HS-27A (cell line): ENCODE measurements at places on chromosomes 3 and 15.

GRCh38 chr15:77507911-77508310 lies 87.2 kb downstream of the HMG20A start:
- DNase-seq = no peak

DNA sequence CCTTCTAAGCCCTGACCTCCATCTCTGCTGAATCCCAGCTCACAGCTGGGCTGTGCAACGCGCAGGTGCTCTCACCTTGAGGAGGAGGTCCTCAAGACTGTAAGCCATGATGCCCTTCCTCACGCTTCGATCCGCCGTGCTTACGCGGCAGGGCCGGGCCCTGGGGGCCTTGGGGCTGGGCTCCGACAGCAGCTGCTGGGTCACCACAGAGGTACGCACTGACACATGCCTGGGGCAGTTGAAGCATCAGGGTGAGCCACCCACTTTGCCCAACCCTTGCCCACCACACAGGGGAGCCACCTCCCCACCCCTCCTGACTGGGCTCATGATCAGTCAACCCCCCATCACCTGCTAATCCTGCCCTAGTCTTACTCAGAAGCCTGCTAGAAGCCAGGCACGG lies 3.1 kb downstream of the CIDEC start:
- no peak for DNase-seq

DNA sequence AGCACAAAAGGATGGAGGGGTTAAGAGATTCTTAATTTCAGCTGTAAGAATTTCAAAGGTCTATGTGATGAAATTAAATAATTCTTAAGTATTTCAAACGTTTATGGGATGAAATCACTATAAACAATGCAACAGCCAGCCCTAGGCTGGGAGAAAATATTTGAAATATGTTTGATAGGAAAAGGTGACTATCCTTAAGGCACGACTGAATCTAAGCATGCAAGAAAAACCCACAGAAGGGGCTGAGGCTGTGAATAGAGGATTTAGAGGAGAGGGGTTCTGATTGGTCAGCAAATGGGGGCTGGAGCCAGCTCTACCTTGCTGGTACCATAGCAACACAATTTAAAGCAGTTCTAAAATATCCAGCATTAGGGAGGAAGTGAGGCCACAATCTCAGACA lies 220.8 kb upstream of the ATP10A start:
- no peak for DNase-seq

DNA sequence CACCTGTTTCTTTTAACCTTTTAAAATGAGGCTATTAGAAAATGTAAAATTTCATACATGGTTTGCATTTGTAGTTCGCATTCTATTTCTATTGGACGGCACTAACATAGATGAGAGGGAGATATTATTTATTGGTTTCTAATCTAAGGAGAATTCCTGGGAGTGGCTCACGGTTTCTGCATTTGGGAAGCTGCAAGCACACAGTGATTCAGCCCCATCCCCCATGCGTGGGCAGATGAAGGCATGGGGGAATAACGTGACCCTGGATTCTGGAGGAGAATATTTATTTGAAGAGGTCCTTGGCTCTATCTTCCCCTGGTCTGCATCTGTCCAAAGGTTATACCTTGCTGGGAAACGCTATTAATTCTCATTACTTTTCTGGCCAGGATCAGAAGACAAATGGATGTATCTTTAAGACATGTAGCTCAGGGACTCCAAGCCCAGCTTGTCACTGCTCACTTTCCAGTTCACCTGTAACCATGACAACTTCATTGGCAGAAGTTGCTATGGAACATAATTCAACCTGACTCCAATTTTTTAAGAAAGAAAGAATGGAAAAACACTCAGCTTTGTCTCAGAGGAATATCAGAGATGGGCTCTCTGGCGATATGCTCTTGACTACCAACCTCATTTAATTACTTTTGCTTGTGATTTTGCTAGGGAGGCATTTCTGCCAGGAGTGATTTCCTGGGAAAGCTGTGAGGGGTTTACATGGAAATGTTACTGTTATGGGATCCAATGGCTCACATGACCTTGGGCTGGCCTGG lies 27.2 kb upstream of the POMGNT2 start:
- DNase-seq = no peak

GRCh38 chr3:172649987-172650386 lies 60.9 kb downstream of the NCEH1 start:
- DNase-seq = no peak

DNA sequence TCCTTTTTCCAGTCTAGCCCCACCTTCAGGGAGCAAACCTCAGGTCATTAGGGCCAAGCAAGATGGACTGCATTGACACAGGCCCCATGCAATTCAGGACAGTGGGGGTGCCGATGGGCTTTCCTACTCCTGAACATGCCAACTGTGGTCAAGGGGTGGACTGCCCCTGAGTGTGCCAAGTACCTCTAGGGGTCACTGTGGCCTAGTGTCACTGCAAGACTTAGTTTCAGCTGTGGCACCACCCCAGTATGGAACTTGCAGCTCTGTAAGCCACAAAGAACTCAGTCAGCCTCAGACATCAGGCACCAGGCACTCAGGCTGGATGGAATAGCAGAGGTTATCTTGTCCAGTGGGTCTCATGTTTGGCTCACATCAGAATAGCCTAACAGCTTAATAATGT lies 32.3 kb downstream of the EXOG start:
- no peak for DNase-seq

GRCh38 chr3:186807231-186807630 lies 949 bp upstream of the RFC4 start:
- no peak for DNase-seq

DNA sequence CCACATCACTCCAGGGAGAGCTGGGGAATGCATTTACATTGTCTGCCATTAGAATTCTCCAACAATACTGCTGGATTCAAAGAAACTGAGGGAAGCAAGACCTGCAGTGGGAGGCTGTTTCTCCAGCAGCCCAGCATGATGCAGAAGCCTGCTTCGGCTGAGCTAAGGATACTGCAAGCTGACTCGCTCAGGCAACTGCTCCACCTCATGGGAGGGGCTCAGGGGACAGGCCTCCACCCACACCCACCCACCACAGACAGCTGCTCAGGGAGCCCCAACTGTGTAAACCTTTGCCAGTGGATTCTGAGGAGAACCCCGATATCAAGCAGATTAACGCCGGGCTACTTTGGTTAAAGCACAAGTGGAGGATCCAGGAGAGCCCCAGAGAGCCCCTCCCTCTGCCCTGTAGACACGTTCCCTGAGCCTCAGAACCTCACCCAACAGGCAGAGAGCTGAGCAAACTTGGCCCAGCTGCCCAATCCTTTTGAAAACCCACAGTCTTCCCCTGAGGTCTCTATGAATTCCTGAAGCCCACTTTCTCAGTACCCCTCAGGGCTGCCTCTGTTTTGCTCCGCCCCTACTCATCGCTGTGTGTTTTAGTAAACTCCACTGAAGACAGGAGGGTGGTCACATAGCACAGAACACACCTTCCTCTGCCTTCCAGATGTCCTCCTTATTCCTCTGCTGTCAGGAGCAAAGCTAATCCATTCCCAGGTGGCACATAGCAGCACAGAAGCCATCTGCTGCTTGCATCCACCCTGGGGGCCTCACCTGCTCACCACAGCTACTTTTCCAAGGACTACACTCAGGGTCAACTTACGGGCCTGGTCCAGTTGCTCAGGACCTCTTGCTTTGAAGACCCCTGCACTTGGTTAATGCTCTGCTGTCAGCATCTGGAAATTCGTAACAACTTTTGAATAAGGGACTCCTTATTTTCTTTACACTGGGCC lies 269.0 kb downstream of the ABHD5 start:
- no peak for DNase-seq

- no peak for DNase-seq
Measured at GRCh38 chr3:170808041-170808440, 62.0 kb downstream of the RPL22L1 start.

- DNase-seq = no peak
Measured at GRCh38 chr3:42023380-42023779, 61.5 kb upstream of the ULK4 start.
